ENCODE measurements at places on chromosomes 5 and 9. TPM values are rescaled to one million over a fixed set of nuclear protein-coding genes. Genes with fewer than 3 reads are reported as not detected.

Gene CEL
- 0.41 TPM for polyA plus RNA-seq

Gene TNFAIP8
- 56.4 TPM for polyA plus RNA-seq

Gene CCDC192
- polyA plus RNA-seq = not detected

Gene PCDHB15
- polyA plus RNA-seq = 0.93 TPM

Gene SOX30
- 0.09 TPM for polyA plus RNA-seq

Gene ORM2
- not detected for polyA plus RNA-seq

Gene NTRK2
- polyA plus RNA-seq = not detected

Gene PCDHGA5
- 1.4 TPM for polyA plus RNA-seq

Gene KCNMB1
- 0.01 TPM for polyA plus RNA-seq

Gene BAAT
- polyA plus RNA-seq = not detected

Gene OR1J2
- not detected for polyA plus RNA-seq

Gene FAM169A
- polyA plus RNA-seq = not detected

Gene SERF1A
- 0.91 TPM for polyA plus RNA-seq

Gene LCN15
- polyA plus RNA-seq = not detected

Gene CRHBP
- polyA plus RNA-seq = 0.33 TPM

Gene ZFP37
- 1.7 TPM for polyA plus RNA-seq

Gene GABRA6
- polyA plus RNA-seq = not detected

Gene RAB14
- polyA plus RNA-seq = 36.1 TPM

Gene MPDZ
- polyA plus RNA-seq = 31.6 TPM

Gene ESM1
- 0.35 TPM for polyA plus RNA-seq

Gene SPAG8
- 0.58 TPM for polyA plus RNA-seq

Gene CORO2A
- polyA plus RNA-seq = 1.4 TPM

Gene CCNJL
- 4.4 TPM for polyA plus RNA-seq

Gene RPL37
- 4,632 TPM for polyA plus RNA-seq

Gene PSMD5
- 57.6 TPM for polyA plus RNA-seq

Measured in AG04450 (cell line).